ENCODE measurements at places on chromosomes 3 and 15. TPM values are rescaled to one million over a fixed set of nuclear protein-coding genes. Genes with fewer than 3 reads are reported as not detected.

- DNase-seq: peak; percentile 68
Measured at GRCh38 chr15:29050870-29051269, 165.1 kb downstream of the APBA2 start.

AQP9 gene
- polyA plus RNA-seq: not detected

DNA sequence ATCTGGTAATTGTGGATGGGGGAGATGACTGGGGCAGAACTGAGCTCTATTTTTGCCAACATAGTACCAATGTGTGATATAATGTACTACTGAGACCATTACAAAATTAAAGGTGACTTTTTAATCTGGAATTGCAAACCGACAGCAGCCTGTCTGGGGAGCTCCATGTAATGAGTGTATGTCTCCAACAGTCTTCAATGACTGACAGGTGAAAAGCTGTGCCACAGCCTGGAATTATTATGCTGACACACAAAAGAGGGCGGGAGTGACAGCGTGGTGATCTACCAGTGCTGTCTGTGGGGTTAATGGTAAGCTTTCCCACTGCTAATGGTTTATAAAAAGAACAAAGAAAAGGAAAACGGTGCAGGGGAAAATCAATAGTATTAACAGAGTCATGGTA, 143.4 kb downstream of the CLSTN2 start:
- DNase-seq: no peak

DNA sequence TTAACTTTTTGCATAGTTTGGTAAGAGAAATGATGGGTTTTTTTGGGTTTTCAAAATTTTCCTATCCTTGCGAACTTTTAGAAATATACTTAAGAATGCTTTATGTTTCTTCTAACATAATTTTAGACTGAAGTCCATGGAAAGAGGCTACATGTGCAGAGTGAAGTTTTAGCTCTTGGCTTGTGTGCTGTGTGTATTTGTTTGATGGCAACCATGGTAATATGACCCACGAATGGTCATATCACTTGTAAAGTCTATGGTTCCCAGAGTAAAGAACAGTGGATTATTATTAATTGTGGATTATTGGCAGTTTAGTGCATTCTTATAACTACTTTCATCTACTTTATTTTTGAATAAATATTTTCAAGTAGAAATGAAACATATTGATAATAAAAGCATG, 124.0 kb upstream of the GOLGA6L4 start:
- DNase-seq: no peak

DNA sequence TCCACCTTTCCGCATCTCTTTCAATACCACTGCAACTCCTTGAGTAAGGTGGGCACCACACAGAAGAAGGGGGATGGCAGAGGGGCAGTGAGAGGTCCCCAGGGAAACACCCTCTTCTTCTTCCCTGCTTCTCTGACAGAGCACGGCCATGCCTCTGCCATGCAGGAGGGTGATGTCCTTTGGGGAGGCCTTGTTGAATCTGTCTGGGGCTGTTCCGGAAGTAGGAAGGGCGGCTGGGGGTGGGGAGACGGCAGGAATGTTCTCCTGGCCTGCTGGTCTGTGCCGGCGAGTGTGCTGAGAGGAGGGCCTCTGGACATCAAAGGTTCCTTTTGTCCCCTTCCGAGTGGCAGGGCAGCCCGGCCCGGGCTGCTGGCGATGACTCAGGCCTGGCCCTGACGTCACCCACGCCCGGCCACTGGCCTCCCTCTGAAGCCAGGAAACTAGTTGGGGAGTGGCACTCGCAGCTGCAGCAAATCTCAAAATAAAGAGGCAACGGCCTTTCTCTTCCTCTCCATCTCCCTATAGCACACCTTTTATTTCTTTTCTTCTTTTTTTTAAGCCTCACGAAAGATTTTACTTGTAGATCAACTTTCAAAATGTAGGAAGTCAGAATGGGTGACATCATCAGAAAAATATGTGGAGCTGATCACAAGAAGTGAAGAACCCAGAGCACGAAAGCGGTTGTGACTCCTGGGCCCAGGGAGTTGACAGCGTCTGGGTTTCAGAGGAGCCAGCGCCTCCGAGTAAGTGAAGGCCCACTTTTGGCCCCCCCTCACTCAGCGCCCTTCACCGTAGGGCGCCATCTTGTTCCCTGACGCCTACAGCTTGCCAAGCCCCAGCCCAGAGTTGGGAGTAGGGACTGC, at the start of gene ZBTB38:
Gene ZBTB38, plus strand, starts transcription at position 443 of the 863 bp plus-strand sequence. CDS start 73,885 bp downstream, outside the sequence.
- DNase-seq: peak; percentile 97

- peak; percentile 80 for DNase-seq
Measured at GRCh38 chr3:5016211-5017161, 37.2 kb downstream of the BHLHE40 start.
